Activated CD4-positive, alpha-beta T cell treated with anti-CD3 and anti-CD28 coated beads, Interleukin-2, amount 10 ng/mL, durations not matched to agents 7 days and 5 days (primary cell): ENCODE measurements at places on chromosomes 2 and 18. TPM values are rescaled to one million over a fixed set of nuclear protein-coding genes. Genes with fewer than 3 reads are reported as not detected.

The LDLRAD4 gene
- total RNA-seq, result 23.8 TPM

DNA sequence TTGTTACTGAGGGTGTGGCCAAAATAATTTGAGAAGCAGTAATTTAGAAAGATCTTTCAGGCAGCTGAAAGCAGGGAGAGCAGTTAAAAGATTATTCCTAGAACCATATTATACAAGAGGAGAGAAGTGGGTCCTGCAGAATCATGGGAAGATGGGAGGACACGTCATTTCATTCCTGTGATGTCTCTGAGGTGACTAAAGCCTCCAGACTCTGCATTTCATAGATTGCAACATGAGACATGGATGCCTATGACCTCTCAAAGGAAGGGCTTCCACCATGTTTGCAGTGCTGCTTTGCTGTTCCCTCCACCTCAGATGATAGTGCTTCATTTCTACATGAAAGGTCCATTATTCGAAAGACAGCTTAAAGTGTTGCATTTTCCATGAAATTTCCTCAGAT lies 788.4 kb downstream of the TSN start:
- DNase-seq, result no peak

DNA sequence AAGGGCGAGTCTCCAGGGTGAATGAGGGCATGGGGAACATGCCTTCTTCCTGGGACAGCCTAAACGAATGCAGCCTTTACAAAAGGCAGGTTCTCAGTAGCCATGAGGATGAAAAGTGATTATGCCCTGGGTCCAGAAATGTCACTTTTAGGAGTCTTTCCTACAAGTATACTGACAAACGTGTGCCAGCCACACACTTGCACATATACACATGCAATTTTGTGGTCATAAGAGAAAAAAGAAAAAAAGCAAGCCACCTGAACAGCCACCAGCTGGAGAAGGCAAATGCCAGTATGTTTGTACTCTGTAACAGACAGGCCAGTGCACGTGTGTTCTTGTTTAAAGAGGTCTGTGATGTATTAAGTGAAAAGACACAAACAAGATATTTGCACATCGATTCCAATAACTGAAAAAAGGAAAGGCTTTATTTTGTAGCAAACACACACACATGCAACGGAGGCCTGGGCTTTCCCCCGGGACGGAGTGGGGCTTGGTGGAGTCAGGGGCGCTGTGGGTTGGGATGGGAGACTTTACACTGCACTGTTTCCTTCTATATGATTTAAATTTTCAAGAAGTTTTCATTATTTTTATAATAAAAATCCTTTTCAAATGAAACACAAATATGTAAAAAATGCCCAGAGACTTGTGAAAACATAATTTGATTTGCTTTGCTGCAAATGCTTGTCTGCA lies 108.4 kb downstream of the FAM210A start:
- no peak for DNase-seq

GRCh38 chr2:233029321-233029720 lies 3.2 kb upstream of the NEU2 start:
- DNase-seq, result no peak

DNA sequence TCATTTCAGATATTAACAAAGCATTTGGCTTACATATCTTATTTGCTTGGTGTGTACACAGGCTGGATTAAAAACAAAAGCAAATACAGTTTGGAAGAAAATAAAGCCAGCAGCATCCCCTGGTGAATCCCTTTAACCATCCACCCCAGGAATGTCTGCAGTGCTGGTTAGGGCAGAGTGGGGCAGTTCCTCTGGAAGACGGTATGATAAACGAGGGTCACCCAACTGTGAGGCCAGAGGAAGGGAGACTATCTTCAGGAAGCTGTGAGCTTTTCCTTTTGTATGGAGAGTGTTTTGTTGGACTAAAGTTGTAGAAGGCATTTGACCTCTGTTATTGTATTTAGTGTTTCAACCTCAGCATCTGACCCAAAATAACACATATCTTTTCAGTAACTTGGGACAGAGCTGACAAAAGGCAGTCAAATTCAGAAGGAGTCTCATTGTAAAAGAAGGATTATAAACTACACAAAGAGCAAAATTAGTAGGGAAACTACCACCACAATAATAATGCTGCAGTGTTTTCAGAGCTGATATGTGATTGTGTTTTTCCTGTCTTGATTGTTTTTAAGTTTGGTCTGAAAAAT lies 159.1 kb downstream of the FMNL2 start:
- no peak for DNase-seq

The EPAS1 gene
- 6.9 TPM for total RNA-seq

- no peak for DNase-seq
These were observed 28.3 kb upstream of the GYPC start for GRCh38 chr2:126627643-126628042.

The EPB41L3 gene
- 13.7 TPM for total RNA-seq

DNA sequence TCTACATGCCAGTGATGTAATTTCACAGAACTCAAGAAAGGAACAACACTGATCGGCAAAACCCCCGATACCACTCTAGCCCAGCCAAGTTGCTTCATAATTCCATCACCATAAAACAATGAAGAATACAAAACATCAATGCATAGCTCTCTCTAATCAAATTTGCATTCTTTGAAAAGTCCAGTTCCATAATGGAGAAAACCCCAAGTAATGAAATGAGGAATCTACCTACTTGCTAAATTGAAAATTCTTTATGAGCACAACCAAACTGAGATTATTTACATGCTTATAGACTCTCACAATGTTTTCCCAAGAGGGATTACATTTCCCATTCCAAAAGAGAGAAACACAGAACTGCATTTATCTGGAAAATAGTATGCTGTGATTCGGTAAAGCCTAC lies 186.5 kb downstream of the NR4A2 start:
- DNase-seq, result no peak

The KIF5C gene
- 6.1 TPM for total RNA-seq

DNA sequence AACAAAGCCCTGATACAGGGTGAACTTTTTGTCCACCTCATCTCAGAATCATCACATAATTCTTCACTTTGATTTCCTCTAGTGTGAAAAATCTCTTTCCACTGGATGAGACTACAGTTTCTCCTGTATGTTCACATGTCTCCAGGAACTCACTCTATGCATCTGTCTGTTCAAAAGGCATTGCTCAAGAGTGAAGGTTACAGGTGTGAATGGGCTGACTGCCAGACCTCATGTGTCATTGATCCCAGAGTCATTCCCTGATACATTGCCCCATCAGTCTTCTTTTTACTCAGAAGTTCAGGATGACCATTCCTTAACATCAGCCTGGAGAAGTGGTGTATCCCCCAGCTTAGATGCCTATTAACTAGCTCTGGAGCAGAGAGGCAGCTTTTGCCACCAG lies 4.4 kb upstream of the DSC3 start:
- DNase-seq, result no peak

GRCh38 chr18:38790303-38790702 lies 1224.7 kb upstream of the CELF4 start:
- no peak for DNase-seq

The HK2 gene
- total RNA-seq, result 27.8 TPM

The SALL3 gene
- total RNA-seq, result not detected

DNA sequence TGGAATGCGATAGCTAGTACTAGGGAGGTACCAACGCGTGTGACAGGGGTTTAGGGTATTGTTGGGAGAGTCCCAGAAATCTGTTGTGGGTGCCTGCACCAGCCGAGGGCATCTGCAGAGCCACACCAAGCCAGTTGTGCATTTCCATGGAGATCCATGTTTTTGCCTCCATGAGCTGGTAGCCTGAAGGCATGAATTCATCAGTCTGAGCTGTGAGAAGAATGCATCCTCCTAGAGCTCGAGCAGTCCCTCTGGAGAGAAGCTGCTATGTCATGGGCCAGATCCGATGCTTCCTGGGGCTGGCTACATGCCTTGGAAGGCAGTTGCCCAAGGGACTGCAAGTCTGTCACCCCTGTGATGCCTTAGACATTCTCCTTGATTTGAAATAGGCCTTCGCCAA lies 57.9 kb downstream of the LIPG start:
- no peak for DNase-seq

GRCh38 chr2:27496357-27497287 lies at the start of gene GCKR:
TSS of gene GCKR (plus strand) at chr2:27496839. CDS start at chr2:27496905, 66 bp downstream.
- no peak for DNase-seq

The ERFE gene
- not detected for total RNA-seq

GRCh38 chr2:207202645-207203044 lies 36.9 kb upstream of the KLF7 start:
- DNase-seq, result peak; percentile 22

The CIDEA gene
- total RNA-seq, result not detected

GRCh38 chr18:76604935-76605240 lies 109.8 kb upstream of the ZNF516 start:
- no peak for DNase-seq

The CREG2 gene
- total RNA-seq, result 0.31 TPM

DNA sequence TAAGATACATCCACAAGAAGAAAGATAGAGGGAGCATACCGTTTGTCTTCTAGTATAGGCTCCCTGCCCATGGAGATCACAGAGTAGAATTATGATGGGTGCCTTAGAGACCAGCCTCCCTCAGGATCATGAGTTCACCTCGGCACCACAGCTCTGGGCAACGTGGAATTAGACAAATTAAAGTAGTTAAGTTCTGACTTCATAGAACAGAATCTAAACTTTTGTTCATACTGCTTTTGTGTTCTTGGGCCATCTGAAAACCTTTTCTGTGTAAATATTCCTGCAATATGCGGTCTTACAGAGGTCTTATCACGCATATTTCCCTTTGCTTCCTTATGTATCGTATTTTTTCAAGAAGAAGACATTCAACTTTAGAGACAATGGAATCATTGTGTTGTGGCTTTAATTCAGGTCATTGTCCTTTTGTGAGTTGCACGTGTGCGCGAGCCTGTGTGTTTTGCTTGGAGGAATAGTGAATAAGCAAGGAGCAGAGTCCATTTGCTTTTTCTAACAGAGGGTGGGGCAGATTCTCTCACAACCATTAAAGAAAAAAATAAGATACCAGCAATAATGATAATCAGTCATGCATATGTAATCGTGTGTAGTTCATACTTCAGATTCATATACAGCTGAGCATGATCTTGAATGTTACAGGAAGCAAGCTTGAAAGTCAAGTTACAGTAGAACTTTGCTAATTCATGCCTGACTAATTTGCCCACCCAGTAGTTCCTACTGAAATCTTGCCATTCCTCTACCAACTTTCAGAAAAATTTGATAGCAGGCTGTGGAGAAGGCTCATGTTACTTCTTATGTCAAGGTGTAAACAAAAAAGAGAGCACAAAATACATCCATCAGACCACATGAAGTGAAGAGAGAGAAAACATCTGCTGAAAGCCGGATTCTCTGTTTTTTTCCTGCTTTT lies 243.6 kb downstream of the NEDD4L start:
- no peak for DNase-seq

DNA sequence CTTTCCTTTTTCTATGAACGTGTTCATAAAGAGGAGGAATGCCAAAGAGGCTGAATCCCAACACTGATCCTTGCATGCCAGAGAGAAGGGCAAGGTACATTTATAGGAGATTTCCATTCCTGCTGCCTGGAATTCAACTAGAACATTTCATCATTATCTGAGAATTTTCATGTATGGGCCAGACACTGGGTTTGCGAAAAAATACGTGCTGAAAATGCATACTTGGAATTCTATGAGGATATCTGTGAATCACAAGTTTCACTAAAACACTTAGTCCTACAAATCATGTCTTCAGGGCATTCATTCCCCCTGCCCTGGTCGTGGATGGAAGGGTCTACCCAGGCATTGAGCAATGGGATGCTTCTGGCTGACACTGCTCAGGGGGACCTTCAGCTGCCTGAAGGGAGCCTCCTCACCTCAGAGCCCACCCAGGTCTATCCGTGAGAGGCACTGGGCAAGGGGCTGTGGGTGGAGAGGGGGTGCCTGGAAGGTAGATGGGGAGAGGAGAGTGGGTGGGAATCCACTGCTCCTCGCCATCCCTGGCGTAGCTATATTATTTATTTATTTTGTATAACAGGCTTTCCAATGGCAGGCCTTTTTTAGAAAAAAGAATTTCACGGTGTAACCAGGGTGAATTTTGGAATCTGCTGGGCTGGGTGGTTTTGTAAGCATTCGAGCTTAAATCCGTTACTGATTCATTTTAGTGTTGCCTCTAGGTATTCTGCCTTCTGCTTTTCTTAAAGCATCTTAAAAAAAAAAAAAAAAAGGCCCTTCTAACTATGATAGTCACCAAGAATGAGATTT lies 560.6 kb upstream of the ID2 start:
- DNase-seq, result no peak

GRCh38 chr2:162521871-162522650 lies 178.1 kb downstream of the GCA start:
- no peak for DNase-seq

GRCh38 chr2:128307595-128307994 lies 11.1 kb downstream of the HS6ST1 start:
- DNase-seq, result no peak

The SNTG2 gene
- not detected for total RNA-seq

GRCh38 chr2:201929281-201930026 lies 104.2 kb upstream of the FZD7 start:
- DNase-seq, result no peak

DNA sequence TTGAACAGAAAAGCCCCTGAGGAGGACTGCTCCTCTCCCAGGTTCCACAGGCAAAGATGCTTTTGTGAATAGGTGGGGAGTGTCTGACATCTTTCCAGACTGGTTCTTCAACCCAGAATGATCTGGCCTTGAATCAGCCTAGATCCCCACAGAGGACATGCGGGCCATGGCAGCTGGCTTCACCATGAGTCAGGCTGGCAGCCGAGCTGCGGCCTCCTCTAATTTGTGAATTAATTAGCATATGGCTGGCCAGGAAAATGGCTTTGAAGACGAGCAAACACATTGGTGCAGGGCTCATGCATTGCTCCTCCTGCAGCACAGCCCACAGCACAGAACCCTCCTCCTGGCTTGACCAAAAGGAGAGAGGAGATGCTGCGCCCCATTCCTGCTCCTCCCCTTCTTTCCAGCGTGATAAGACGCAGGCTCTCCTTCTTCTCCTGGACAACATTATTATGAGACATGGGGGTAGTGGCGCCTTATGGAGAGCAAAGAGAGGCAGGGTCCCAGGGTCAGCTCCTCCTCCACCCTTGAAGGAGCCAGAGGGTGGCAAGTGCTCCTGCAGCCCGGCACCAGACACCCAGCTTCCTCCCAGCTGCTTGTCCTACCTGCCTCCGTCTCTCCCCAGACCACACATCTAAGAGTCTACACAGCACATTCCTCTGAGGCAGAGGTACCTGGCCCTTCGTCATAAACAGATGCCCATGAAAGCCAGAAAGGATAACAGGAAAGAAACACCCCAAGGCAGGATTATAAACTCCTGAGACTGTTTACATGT lies 66.7 kb downstream of the EDAR start:
- DNase-seq, result no peak

DNA sequence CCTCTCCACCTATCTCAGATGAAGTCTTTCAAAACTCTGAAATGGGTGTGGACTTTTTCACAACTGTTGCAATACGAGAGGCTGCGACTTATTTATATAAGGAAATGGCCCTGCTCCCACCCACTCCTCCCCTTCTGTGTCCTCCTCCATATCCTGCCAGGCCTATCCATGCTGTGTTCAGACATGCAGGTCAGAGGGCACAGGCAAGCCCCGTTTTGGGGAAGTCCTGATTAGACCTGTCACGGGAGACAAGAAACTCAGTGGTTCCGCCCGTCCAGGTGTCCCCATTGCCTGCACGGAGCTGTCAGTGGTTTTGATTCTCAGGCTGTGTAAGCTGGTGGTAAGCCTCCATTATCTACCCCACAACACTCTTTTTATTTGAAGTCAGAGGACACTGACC lies 99.6 kb upstream of the MGAT5 start:
- no peak for DNase-seq

The PROM2 gene
- total RNA-seq, result 0.08 TPM

The SEMA4F gene
- total RNA-seq, result 8.3 TPM

The SERTAD2 gene
- total RNA-seq, result 18.7 TPM

The MBP gene
- total RNA-seq, result 133 TPM

The RMND5A gene
- 37.3 TPM for total RNA-seq

GRCh38 chr2:71610671-71611070 lies 157.3 kb downstream of the DYSF start:
- DNase-seq, result no peak
